ENCODE measurements at places on chromosomes 2 and 18.

- H3K4me1 ChIP-seq, result no peaks in the 10 kb centered on the region
- H3K27me3 ChIP-seq, result no peaks in the 10 kb centered on the region
- H3K4me3 ChIP-seq, result no peak overlapping the region
- no peak for DNase-seq
- no peak overlapping the region for H3K27ac ChIP-seq
Measured at GRCh38 chr2:171578127-171578803, 56.0 kb downstream of the CYBRD1 start.

- no peak overlapping the region for H3K4me3 ChIP-seq
- no peaks in the 10 kb centered on the region for H3K36me3 ChIP-seq
- H3K27ac ChIP-seq, result no peak overlapping the region
- H3K27me3 ChIP-seq, result no peaks in the 10 kb centered on the region
- no peak for DNase-seq
Measured at GRCh38 chr2:227870710-227871374, 589 bp upstream of the DAW1 start.

DNA sequence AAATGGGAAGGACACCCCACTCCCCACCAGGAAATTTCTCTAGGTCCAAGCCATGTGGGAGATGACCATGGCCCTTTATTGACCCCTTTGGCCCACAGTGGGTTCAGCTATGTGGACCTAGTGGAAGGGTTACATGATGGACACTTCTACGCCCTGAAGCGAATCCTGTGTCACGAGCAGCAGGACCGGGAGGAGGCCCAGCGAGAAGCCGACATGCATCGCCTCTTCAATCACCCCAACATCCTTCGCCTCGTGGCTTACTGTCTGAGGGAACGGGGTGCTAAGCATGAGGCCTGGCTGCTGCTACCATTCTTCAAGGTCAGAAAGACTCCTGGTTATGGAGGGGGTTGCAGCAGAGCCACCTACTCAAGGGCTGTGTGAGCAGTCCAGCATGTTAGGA is 1.3 kb downstream of the STK16 start:
- peak overlapping the region; percentile 80 for H3K4me3 ChIP-seq
- no peaks in the 10 kb centered on the region for H3K27me3 ChIP-seq
- no peak overlapping the region for H3K27ac ChIP-seq
- DNase-seq, result no peak
- H3K36me3 ChIP-seq, result peaks cover 3% of the 10 kb centered on the region

DNA sequence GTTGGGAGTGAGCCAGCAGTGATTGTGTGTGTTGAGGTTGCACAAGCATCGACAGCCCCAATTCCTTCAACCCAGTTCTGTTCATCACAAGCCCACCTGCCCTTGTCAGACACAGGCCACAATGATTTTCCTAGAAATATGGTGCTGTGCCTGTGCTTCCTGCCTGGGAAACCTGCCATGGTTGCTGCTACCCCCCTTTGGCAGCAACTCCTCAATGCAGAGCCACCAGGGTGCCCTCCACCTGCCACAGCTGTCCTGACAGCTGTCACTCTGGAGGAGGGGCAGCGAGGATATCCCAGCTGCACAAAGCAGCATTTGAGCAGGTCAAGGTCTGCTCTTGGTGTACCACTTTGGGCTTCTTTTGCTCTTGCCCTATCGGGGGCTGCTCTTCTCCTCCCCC is 27.1 kb downstream of the SMIM21 start:
- H3K27me3 ChIP-seq, result peaks cover 11% of the 10 kb centered on the region
- H3K36me3 ChIP-seq, result no peaks in the 10 kb centered on the region
- H3K4me3 ChIP-seq, result no peak overlapping the region
- H3K27ac ChIP-seq, result no peak overlapping the region

GRCh38 chr2:16745466-16745865 is 79.8 kb upstream of the CYRIA start:
- no peaks in the 10 kb centered on the region for H3K4me1 ChIP-seq
- DNase-seq, result no peak
- H3K36me3 ChIP-seq, result no peaks in the 10 kb centered on the region
- H3K4me3 ChIP-seq, result no peak overlapping the region

DNA sequence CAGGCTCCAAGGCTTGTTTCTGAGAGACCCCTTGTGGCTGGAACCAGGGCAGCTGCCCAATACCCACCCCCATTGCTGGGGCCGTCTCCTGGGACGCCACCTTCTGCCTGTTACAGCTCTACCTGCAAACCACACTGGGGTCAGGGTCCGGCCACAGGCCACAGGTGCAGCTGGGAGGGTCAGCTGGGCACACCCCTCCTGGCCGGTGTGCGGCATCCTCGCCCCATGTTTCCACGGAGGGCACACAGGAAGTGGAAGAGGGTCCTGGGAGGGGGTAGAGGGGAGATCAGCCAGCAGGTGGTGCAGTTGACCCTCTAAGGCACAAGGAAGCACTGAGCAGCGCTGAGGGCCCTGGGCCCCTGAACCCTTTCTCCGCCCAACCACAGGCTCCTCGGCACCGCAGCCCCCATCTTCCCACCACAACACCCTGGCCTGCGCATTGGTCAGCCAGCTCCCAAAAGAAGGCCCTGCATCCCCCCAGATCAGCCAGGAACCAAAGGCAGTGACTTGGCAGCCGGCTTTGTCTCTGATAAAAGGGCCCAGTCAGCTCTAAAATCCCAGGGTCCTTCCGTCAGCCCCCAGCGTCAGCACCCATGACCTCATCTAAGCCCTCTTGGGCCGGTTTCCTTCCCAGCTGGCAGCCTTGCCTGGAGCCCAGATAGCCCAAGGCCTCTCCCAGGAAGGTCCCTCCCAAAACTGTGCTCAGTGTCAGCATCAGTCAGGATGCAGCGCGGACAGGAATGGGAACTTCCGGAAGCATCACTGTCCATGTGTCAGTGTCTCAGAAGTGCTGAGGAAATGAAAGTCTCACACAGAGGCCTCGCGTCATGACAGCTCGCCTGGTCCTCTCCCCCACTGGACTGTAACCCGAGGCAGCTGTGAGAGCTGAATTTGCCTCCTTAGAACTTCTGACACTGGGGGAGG is 1.7 kb downstream of the ERFE start:
- H3K4me3 ChIP-seq, result no peak overlapping the region
- DNase-seq, result no peak
- no peak overlapping the region for H3K27ac ChIP-seq
- H3K4me1 ChIP-seq, result peaks cover 4% of the 10 kb centered on the region
- H3K36me3 ChIP-seq, result no peaks in the 10 kb centered on the region

GRCh38 chr2:68189991-68190784 is 32.5 kb downstream of the PNO1 start:
- no peaks in the 10 kb centered on the region for H3K27me3 ChIP-seq
- no peak overlapping the region for H3K4me3 ChIP-seq
- H3K27ac ChIP-seq, result no peak overlapping the region
- no peak for DNase-seq
- H3K4me1 ChIP-seq, result peaks cover 2% of the 10 kb centered on the region

- H3K27ac ChIP-seq, result no peak overlapping the region
- DNase-seq, result no peak
- no peaks in the 10 kb centered on the region for H3K4me1 ChIP-seq
- H3K27me3 ChIP-seq, result no peaks in the 10 kb centered on the region
- H3K4me3 ChIP-seq, result no peak overlapping the region
Measured at GRCh38 chr2:56348392-56349210, 164.8 kb downstream of the CCDC85A start.

DNA sequence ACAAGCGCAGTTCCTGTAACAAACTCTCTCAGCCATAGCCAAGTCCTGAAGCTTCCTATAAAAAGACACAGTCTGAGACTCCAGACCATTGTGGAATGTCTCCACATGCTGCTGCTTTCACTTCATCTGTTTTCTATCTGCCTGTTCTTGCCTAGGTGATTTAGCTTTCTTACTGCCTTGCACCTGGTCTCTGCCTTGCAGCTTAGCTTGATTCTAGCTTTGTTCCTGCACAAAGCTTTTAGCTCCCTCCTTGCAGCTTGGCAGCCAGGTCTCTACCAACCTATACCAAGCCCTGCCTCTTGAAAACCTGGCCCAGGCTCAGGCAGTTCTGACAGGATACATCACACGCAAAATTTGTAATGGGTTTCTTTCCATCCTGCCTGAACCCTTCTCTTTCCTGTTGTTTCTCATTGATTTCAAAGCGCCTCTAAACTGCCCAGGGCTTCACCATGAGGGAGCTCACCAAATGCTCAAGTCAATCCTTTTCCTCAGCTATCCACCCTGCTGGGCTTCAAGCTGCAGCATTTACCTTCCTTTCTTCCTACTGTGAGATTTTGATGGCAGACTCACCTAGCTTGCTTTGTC is 941.3 kb upstream of the NXPH2 start:
- H3K27me3 ChIP-seq, result no peaks in the 10 kb centered on the region
- no peaks in the 10 kb centered on the region for H3K36me3 ChIP-seq
- H3K27ac ChIP-seq, result no peak overlapping the region

DNA sequence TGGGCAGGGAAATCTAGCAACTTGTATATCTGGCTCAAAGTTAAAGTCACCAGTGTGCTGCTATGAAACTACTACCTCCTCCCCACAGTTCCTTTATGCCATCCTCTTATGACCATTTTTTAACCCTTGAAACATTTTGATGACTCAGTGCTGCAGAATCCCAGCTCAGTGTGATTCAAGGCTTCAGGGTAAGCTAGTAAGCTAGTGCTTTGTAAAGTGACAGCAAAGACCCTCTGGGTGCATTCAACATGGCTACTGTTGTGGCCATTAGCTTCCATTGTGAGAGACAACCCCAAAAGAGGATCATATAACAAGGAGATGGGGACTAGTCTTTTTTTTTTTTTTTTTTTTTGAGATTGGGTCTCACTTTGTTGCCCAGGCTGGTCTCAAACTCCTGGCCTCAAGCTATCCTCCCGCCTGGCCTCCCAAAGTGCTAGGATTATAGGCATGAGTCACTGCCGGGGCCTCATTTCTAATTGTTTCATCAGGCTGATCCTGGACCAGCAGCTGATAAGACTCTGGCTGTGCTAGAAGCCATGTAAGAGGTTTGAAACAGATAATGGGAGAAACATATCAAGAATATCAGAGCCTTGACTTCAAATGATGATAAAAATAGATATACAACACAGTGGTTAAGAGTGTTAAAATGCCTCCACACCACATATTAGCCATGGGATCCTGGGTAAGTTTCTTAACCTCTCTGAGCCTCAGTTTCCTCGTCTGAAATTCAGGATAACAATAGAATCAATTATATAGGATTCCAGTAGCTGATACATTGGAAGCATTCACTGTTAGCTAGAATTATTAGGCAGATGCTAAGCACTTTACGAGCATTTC is 65.7 kb upstream of the RTN4 start:
- H3K4me3 ChIP-seq, result no peak overlapping the region
- peaks cover 30% of the 10 kb centered on the region for H3K4me1 ChIP-seq
- no peaks in the 10 kb centered on the region for H3K27me3 ChIP-seq
- no peaks in the 10 kb centered on the region for H3K36me3 ChIP-seq
- H3K27ac ChIP-seq, result no peak overlapping the region
